Inflammatory macrophage (primary cell): ENCODE measurements at places on chromosomes 3 and 15.

GRCh38 chr15:22257047-22258008, 177.0 kb downstream of the OR4M2 start:
- DNase-seq: no peak

GRCh38 chr3:174002543-174002942, 605.0 kb downstream of the NLGN1 start:
- no peak for DNase-seq

DNA sequence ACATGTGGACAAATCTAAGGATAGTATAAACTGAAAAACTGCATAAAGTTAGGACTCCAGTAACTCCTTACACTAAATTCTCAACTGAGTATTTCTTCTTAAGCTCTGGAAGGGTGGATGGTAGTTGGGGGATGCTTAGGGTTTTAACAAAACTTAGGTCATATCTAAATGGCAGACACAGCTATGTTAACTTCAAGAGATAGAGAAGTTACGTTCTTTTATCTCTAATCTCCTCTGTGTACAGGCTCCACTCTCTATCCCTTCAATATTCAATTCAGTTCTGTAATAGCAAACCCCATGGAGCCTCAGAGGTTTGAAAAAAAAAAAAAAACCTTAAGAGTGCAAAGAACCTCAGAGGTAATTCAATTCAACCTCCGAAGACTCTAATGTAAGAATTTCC, 3.1 kb downstream of the CMTM6 start:
- no peak for DNase-seq

- peak; percentile 85 for DNase-seq
These were observed 488.7 kb upstream of the TPRG1 start for GRCh38 chr3:188683032-188683521.

DNA sequence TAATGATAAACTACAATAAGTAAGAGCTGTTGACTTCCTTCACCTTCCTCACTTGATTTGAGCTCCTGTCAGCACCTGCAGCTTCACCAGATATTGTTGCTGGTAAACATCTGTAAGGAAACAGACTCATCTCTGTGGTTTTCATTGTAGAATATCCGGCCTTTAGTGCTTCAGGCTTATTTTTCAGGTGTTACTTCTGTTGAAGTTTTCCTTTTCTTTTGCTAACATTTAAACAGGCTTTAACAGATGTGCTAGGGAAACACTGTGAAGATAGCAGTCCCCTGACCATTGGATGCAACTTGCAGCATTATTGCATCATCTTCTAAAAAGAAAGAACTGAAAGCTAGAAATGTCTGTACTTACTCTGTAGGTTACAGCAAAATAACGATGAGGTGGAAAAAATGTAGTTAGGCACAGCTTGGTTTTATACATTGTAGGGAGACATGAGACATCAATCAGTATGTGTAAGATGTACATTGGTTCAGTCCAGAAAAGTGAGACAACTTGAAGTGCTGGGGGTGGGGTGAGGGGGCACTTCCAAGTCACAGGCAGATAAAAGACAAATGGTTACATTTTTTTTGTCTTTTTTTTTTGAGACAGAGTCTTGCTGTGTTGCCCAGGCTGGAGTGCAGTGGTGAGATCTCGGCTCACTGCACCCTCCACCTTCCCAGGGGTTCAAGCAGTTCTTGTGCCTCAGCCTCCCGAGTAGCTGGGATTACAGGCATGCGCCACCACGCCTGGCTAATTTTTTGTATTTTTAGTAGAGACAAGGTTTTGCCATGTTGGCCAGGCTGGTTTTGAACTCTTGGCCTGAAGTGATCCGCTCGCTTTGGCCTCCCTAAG, 10.2 kb downstream of the EDEM1 start:
- DNase-seq: peak; percentile 79

DNA sequence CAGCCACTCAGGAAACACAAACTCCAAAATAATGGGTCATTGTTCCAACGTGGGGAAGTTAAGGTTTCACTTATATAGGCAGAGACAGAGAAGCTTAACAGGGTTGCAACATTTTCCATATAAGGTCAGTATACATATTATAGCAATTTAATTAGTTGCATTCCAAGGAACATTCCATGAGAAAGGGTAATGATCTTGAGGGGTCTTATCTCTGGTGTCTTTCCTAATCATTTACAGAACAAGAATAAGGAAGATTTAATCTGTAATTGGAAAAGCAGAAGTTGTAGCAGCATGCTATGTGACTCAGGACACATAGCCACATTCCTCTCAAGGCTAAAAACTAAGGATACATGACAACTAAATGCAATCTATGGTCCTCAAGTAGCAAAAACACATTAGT, 4.9 kb downstream of the MNS1 start:
- DNase-seq: peak; percentile 57

- no peak for DNase-seq
These were observed 42.5 kb upstream of the CMTM7 start for GRCh38 chr3:32349184-32349583.

DNA sequence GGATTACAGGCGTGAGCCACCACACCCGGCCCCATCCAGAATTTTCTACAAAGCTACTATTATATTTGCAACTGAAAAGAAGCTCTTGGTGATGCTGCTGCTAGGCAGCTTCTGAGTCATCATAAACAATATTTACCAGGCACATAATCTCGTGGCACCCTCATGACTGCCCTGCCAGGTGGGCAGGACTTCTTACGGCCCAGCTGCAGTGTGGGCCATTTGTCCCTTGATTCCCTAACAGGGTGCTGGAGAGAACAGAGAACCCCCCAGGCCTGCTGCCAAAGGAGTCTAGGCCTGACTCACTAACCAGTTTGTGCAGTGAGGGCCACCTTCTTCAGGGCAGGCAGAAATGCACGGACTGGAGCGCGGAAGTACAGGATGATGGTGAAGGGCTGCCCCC, 4.9 kb downstream of the EPB42 start:
- no peak for DNase-seq

DNA sequence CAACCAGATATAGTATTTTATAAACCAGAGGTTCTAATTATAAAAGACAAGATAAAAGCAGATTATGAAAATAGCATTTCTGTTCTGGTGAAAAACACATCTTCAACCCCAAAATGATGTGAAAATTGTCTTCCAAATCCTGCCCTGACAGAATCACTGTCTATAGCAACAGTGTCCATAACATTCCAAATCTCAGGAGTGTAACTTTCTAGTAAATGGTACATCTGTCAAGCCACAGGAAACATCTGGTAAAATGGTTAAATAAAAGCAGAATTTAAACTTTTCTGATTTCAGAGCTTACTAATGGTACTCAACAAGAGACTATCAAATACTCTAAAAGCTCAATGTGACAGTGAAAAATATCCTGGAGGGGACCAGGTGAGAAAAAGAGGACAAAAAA, 60.5 kb downstream of the VGLL4 start:
- no peak for DNase-seq

GRCh38 chr15:72751751-72752455, 31.7 kb downstream of the ADPGK start:
- DNase-seq: peak; percentile 94

DNA sequence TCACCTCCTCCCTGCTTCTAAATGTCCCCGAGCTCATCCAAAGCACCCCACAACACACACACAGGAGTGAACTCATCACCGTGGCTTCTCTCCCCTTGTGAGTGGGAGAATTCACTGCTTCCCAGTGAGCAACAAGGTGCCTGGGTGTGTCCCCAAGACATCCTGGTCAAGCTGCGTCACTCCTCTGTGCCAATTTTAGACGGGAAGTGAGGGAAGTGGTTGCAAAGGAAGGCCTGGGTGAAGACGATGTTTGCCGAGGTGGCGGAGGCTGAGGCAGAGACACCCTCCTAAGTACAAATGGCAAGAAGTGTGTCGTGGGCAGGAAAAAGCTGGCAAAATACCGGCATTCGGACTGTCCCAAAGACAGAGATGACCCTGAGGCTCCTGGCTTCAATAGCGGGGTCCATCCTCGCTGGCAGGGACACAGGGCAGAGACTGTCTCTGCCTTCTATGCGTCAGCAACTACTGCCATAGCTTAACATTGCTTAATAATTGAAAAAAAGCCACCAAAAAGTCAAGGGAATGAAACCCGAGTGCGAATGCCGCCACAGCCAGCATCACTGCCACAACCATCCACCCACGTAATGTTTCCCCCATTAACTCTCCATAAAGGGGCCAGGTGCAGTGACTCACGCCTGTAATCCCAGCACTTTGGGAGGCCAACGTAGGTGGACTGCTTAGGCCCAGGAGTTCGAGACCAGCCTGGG, 72.8 kb downstream of the VGLL4 start:
- DNase-seq: peak; percentile 66

- no peak for DNase-seq
These were observed 507.6 kb downstream of the FHIT start for GRCh38 chr3:60743631-60744164.

DNA sequence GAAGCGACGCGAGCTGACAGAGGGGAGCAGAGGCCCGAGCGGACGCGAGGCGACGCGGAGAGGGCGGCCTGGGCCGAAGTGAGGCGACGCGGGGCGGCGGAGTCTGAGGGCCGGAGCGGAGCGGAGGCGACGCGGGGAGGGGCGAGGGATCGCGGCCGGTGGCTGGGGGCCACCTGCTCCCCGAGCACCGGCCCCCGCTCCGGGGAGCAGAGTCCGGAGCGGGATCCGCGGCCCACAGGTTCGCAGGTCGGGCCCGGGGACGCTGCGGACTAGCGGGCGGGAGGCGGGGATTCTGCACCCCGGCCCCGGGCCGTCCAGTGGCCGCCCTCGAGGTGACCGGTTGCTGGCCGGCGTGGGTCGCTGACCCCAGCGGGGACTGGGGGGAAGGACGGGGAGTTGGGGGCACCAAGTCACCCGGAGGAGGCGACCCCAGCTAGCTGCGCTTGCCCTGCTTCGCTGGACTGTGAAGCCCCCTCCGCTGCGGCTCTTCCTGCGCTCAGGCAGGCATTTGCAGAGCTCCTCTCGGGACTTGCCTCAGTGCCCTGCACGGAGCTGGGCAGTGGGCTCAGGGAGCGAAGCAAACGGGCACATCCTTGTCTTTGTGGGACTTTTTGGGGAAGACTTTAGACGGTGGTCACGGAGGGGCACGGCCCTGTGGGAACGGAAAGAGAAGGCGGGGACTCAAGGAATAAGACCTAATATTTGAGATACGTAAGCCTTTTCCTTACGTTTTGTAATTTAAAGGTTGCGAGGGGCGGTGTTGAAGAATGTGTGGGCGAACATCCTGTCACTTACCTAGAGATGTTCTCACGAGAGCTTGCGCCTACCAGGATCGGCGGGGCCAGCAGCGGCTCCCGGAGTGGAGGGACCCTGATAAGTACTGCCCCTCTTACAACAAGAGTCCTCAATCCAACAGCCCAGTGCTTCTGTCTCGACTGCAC, 566 bp downstream of the HMCES start:
- peak; percentile 45 for DNase-seq

DNA sequence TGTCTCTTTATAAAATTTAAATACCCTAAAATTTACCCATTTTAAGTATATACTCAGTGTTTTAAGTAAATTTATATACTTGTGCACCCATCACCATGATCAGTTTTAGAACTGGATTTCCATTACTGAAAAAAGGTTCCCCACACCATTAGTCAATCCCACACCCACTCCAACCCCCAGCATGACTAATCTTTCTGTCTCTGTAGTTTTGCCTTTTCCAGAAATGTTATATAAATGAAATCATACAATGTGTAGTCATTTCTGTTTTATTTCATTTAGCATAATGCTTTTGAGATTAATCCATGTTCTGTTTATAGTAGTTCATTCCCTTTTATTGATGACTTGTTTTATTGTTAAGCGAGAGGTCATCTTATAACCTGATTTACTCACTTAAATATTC, 66.1 kb upstream of the LIMD1 start:
- peak; percentile 70 for DNase-seq

DNA sequence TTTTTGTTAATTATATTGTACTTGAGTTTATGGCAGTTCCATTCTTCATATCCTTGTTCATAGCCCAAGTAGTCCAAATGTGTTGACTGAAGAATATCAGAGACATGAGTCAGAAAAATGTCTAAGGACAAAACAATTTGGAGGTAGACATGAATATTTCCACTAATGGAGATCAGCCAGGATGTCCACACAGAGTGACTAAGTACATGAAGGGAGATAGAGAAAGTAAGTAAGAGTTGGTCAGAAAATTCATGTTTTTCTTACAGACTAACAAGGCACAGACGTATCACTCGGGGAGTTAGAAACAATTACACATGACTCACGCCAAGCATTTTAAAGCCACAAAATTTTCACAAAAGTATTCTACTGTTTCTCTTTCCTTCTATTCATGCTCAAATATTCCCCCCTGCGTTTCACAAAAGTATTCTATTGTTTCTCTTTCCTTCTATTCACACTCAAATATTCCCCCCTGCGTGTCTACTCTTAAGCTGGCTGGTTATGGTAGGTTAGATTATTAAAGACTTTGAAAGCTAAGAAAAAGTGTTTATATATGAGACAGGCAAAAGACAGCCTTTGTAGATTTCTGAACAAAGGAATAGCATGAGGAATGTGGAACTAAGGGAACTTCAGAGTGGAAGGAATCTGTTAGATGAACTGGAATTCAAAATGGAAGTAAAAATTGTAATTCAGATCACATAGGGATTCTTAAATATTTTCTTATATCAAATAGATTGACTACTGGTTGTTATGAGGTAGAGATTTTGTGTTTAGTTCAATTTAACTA, 648.7 kb upstream of the CCDC54 start:
- no peak for DNase-seq

GRCh38 chr3:153552887-153553604, 391.0 kb downstream of the RAP2B start:
- no peak for DNase-seq
